ENCODE measurements at places on chromosomes 7 and 10. TPM values are rescaled to one million over a fixed set of nuclear protein-coding genes. Genes with fewer than 3 reads are reported as not detected.

BLNK gene
- not detected for total RNA-seq

PTPN20 gene
- total RNA-seq, result 2.8 TPM

GRM3 gene
- not detected for total RNA-seq

PHKG1 gene
- total RNA-seq, result 3.7 TPM

SSC4D gene
- total RNA-seq, result 0.50 TPM

FAM25C gene
- not detected for total RNA-seq

PLXDC2 gene
- total RNA-seq, result not detected

All from T-helper 2 cell treated with Interferon-gamma antibody and Interleukin-4, amounts not matched to agents 100 ng/mL and 5 ng/mL, for 36 hours (primary cell).